ENCODE measurements at places on chromosomes 16 and 17. TPM values are rescaled to one million over a fixed set of nuclear protein-coding genes. Genes with fewer than 3 reads are reported as not detected.

GRCh38 chr17:67546578-67547527 lies 169.8 kb downstream of the PITPNC1 start:
- DNase-seq, result peak; percentile 59

TBC1D26 gene
- total RNA-seq, result 0.27 TPM

DNA sequence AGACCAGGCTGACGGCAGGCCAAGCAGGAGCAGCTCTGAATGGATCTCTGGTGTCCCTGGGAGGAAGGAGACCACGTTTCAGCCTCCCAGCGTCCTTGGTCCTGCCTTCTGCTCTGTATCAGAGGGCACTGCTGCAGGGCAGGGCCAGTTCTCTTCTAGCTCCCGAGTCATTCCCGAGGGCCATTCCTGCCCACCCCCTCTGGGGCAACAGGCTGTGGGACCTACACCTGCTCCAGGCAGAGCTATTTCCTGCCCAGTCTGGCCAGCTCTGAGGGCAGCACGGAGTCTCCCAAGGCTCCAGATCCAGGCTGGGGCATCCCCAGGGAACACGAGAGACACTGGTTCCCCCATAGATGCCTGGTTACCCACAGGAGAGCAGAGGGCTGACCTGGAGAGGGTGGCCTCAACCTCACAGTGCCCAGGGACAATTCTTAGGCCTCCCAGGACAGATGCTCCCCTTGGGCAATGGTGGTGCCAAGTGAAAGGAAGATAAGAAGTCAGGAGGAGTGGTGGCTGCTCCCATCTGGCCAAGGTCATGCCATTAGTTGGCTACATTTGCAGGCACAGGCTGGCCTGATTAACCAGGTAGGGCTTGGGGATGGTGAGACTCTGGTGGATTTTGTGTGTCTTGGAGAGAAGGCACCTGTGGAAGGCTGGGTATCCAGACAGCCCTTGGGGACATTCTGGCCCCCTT lies 2.0 kb downstream of the WFIKKN2 start:
- no peak for DNase-seq

ASIC2 gene
- 1.1 TPM for total RNA-seq

GRCh38 chr17:29549177-29549923 lies 17.5 kb downstream of the ABHD15 start:
- no peak for DNase-seq

- DNase-seq, result no peak
Measured at GRCh38 chr16:16805809-16806208, 426.9 kb downstream of the NPIPA7 start.

- no peak for DNase-seq
Measured at GRCh38 chr16:57752581-57753447, 17.2 kb downstream of the KATNB1 start.

- peak; percentile 73 for DNase-seq
Measured at GRCh38 chr17:37844158-37844976, 79.8 kb upstream of the TBC1D3K start.

DNA sequence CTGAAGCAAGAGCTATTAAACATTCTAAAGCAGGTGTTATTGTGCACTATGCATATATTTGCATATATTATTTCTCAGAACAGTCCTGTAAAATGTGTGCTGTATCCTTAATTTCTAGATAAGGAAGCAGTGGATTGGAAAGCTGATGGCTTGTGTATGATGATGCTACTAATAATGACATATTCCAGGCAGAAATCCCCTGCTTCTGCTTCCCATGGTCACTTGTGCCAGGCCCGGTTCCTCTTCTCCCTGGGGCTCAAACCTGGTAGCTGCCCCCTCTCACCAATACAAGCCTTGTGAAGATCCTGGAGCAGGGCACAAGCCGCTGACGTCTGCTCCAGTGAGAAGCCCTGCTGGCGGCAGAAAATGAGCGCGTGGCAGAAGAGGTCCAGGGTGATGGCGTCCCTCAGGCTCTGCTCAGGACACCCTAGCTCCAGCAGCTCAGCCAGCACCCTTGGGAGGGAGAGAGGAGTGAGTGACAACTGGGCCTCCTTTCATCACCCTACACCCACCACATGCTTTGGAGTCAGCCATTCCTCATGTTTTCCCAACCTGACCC lies 1.8 kb downstream of the CFAP119 start:
- DNase-seq, result no peak
